ENCODE measurements at places on chromosomes 7 and 10.
A peak's percentile ranks its signal among the peaks of the same experiment; 100 is the strongest.

DNA sequence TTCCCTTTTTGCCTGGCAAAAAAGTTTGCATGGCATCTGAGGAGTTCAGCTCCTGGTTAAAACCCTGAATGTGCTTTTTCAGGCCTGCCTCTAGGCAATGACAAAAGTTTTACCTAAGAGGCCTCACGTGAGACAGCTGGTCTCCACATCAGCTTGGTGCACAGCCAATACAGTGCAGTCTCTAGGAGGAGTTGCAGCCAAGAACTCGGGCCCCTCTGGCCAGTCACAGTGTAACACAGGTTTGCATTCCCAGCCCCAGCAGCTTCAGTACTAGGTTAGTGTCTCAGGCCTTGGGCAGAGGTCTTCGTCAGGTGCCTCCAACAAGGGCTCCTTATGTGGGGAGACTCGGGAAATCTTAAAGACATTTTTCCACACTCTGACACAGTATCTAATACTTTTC lies 771.7 kb downstream of the SORCS1 start:
- DNase-seq = no peak

GRCh38 chr7:128200376-128200775 lies 40.7 kb upstream of the LEP start:
- no peak for DNase-seq

GRCh38 chr7:104431930-104432329 lies 103.5 kb downstream of the LHFPL3 start:
- DNase-seq = no peak

DNA sequence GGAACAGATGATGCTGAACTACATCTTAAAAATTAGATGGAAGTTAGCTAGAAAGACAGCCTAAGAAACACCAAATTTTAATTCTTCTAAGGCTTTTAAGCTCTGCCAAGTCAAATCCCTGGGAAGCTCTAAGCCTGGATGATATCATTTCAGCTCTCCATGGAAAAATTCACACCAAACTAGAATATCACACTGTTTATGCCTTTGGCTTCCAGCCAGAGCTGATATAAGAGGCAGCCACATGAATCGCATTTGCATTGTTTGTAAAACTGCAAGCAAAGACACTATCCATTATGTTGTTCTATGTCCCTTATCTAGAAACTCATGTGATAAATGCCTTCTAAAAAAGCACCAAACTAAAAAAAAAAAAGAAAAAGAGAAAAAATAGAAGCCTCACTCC lies 430.4 kb downstream of the GRID1 start:
- no peak for DNase-seq

DNA sequence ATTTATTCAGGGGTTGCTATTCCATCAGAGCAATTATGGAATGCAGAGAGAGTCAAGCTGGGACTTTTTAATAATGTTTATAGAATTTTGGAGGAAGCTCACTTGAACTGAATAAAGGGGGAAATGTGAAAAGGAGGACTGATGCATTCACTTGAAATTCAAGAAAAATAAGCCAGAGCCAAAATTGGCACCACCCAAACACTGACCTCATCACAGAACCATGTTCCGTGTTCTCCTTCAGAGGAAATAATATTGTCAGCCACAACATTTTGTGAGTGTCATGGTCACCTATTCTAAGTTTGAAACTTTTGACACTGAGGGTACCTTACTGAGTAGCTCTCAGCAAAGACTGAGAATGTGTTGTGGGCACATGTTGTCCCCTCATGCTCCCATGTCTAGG lies 207.0 kb downstream of the ANK3 start:
- no peak for DNase-seq

- DNase-seq = no peak
Observed at GRCh38 chr10:13722747-13723653, 136.2 kb downstream of the PRPF18 start.

- DNase-seq = no peak
Observed at GRCh38 chr10:119770928-119771327, 45.1 kb downstream of the INPP5F start.

DNA sequence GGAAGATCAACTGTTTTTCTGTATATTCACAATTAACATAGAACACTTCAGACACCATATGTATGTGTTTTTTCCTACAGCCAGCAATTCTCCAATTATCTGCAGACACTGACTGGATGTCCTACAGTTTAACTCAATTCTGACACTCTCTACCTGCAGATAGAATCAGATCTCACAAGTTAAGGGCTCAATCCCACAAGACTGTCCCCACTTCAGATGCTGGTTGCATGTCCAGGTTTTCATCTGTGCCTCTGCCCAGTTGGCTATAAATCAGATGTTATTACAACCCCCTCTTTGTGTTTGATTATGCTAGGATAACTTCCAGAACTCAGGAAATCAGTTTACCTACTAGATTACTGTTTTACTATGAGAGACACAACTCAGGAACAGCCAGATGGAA lies 295.9 kb downstream of the TWIST1 start:
- DNase-seq = no peak

DNA sequence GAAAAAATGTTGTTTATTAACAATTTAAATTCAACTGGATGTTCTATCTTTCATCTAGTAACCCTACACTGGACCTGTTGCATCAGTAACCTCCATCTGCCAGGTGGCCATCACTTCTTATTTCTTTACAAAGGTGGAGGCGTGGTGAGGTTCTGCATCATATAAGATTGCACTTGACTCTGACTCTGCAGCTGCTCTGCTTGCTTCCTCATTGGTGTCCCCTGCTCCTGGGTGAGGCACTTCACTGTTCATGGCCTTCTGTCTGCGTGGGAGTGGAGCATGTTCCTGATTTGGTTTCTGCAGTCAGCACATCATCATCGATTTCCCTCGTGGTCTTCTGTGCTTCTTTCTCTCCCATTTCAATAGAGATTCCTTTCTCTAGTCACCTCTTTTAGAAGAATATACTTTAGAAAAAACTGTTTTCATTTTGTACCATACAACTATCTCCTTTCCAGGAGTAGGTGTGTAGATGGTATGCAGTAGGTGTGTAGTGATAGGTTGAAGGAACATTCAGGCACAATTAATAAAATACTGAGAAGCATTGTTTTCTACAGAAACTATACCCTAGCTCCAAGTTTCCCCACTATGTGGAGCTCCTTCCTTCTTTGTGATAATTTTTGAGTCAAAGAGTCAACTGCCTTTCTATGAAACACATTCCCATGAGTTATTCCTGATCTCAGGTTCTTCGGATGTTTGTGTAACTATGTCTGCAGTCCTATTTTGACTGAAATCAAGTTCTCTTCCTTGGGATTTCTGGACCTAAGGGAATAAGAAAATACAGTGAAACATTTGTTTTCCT lies 231.7 kb upstream of the CNTNAP2 start:
- peak; percentile 32 for DNase-seq

DNA sequence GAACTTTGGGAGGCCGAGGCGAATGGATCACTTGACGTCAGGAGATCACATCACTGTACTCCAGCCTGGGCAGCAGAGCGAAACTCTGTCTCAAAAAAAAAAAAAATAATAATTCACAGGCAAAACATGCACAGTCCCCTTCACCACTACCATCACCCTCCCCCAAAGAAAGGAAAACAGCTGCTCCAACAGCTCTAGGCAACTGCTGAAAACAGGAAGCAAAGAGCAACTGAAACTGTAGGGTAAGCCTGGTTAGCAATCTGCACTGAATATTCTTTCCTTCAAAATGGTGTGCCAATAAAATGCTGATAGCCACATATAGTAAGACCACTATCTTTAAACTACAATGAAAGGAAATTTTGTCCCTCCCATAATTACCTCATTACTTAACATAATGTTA lies 11.8 kb downstream of the NT5C2 start:
- no peak for DNase-seq

DNA sequence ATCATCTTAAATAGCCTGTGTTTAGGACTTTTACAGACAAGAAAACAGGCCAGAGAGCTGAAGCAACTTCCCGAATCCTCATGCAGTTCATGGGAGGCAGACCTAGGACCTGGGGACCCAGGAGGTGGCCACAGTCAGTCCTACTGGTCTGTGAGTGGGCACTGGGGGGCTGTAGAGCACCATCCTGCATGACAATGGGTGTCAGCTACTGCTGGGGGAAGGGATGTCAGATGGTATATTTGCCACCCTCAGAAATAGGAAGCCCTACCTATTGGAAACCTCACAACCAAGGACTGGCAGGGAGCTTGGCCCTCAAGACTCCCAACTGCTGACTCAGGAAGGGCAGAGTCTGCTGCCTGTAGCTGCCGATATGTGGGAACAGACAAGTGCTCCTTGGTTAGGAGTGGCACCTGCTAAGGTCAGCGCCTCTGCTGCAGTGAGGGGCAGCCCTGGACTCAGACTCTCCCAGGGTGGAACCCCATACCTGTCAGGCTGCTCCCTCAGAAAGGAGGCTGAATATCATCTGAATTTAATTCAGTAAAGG lies 29.7 kb downstream of the OGDH start:
- no peak for DNase-seq

- DNase-seq = no peak
Observed at GRCh38 chr7:156091519-156092080, 279.3 kb upstream of the SHH start.

GRCh38 chr10:13831711-13832141 lies 245.0 kb downstream of the PRPF18 start:
- no peak for DNase-seq

DNA sequence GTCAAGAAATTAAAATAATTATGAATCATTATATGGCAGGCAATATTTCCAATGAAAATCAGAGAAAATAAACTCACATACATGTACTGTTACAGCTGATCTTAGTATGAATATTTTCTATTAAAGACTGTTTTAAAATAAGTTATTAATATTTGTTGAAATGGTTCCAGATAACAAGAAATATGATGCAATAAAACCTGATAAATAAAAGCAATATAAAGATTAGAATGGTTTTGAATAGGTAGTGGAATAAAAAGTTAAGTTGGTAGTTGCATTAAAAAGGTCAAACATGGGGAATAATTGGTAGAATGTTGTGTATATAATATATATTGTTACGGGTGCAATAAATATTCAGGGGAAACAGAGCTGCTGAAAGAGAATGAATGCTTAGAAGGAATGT lies 52.5 kb downstream of the MEST start:
- DNase-seq = no peak

- DNase-seq = no peak
Observed at GRCh38 chr7:8211725-8212096, 50.3 kb downstream of the ICA1 start.

- DNase-seq = no peak
Observed at GRCh38 chr7:35722054-35722849, 27.3 kb upstream of the HERPUD2 start.

- DNase-seq = no peak
Observed at GRCh38 chr7:116873619-116874018, 11.2 kb downstream of the CAPZA2 start.

DNA sequence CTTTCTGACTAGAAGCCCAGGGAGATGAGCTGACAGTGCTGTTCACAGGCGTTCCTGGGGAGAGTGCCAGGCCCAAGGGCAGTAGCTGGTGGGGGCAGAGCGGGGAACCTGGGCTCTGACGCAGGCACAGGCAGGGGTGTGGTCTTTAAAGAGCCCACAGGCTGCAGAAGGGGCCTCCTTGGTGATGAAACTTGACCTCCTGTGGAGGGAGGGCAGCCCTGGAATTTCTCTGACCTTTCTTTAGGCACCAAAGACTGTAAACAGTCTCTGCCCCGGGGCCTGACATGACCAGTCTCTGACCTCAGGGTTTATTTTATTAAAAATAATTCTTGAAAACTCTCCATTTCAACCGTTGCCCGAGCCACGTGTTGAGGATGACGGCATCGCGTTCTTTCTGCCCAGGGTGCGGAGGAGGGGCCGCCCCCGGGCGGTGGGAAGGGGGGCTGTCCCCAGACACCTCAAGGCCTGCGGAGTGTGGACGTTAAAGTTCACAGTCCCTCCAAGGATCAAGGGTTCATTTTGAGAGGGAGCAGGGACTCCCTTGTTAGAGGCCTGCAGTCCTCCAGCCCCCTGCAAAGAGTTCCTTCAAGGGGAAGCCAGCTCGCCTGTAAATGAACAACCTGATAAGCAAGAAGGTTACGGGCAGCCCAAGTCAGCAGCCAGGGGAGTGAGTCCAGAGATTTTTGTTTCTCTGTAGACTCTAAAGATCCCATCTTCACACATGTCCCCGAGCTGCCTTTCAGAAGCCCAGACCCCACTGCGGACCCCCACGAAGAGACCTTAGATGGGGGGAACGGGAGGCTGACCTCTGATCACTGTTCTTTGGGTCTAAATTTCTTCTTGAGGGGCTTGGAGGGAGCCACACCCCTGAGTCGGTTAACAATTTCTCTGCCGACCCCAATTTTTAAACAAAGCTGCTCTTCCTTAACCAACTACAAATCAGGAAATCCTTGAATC lies 128.9 kb downstream of the VIPR2 start:
- DNase-seq = no peak

DNA sequence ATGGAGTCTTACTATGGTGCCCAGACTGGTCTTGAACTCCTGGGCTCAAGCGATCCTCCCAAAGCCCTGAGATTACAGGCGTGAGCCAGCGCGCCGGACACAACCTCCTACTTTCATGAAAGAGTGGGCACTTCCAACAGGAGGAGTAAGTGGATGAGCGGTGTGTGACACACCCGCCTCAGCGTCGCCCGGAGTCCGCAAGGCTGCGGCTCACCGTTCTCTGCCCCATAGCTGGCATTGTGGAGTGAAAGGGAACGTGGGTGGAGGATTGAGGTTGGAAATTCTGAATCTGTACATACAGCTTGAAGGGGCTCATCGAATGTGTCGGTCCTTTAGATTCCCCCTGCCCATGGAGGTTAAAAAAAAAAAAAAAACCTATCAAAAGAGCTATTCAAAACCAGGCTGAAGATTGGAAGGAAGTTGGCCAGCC lies 524 bp upstream of the PRXL2A start:
- DNase-seq = no peak

DNA sequence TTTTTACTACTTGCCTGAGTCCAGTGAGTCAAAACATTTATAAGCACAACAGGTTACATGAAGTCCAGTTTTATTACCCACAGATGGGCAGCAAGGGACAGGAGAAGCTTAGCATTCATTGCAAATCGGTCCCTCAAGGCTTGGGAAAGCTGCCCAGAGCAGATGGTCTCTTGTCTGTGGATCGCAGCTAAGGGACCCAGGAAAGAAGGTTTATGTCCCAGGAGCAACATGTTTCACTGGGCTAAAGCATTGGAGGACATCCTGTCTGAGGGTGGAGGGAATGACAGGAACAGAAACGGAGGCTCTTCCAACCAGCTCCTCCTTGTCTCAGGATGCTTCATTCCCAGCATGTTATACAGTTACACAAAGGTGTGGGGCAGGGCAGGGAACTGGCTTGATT lies 39.3 kb downstream of the TRIM24 start:
- DNase-seq = no peak

- no peak for DNase-seq
Observed at GRCh38 chr7:118288098-118288497, 63.6 kb downstream of the ANKRD7 start.

- no peak for DNase-seq
Observed at GRCh38 chr7:100673942-100674410, 436 bp downstream of the GNB2 start.

DNA sequence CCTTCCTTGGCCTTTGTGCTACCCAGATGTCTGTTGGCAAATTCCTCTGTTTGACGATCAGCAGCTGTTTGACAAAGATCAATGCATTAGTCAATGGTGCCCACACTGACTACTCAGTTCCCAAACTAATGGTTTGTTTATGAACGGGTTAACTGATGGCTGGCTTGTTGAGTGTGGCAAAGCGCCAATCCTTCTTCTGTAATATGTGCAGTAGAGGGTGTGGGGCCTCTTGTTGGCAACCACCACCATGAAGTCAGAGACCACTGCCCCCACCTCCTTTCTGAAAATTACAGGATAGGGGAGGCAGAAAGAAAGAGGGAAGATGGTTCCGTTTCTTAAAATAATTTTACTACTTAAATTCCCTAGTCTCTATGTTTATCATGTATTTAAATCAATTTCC lies 2.6 kb upstream of the PLCE1 start:
- no peak for DNase-seq

All from DMS153 (cell line).